Endodermal cell (in vitro differentiated cells): ENCODE measurements at places on chromosomes 2 and 18. TPM values are rescaled to one million over a fixed set of nuclear protein-coding genes. Genes with fewer than 3 reads are reported as not detected.

IL1R2 gene
- total RNA-seq = not detected in 2 replicates

LOXHD1 gene
- 1.1 and 2.1 TPM in 2 replicates for total RNA-seq

UGT1A10 gene
- total RNA-seq = 0.13 TPM in 1 of 2 replicates, not detected in the other

LONRF2 gene
- 0.23 to 0.84 TPM (median 0.71 TPM) in 3 replicates for total RNA-seq

PRKAG3 gene
- total RNA-seq = not detected in 3 replicates

CCDC68 gene
- total RNA-seq = 0.33 to 1.5 TPM (median 0.80 TPM) in 3 replicates

KIAA2012 gene
- total RNA-seq = 0.19 to 0.72 TPM (median 0.62 TPM) in 3 replicates

SP3 gene
- 79.7 and 83.7 TPM in 2 replicates for total RNA-seq

TNFRSF11A gene
- 10.0 and 13.7 TPM in 2 replicates for total RNA-seq

DNA sequence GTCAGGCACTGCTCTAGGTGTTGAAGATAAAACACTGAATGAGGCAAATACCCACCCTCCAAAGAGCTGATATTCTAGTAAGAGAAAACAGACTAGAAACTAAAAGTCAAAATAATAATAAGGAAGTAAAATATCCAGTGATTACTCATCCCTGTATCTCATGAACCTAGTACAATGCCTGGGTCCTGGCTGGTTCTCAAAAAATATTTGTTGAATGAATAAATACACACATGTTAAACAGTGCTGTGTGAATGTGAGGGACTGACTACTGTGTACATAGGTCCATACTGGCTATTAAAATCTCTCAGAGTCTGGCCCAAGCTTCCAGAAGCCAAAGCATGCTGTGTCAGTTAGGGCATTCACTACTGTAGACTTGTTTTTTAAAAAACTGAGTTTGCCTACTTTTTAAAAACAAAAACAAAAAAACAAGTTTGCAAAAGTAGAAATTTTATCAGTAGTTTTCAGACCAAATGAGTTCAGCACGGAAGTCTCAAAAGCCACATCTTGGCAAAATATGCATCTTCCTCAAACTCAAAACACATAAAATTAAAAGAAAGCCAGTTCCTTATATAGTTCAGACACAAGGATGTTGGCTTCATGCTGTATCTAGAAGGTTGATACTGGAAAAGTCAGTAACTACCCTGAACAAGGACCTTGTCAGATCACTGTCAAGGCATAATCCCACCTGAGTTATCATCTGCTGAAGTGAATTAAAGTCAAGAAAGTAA, 136.2 kb downstream of the THADA start:
- peaks cover 4% of the 10 kb centered on the region for H3K4me1 ChIP-seq
- no peaks in the 10 kb centered on the region for H3K27me3 ChIP-seq
- H3K27ac ChIP-seq = no peak overlapping the region
- no peak overlapping the region for H3K4me3 ChIP-seq

DNA sequence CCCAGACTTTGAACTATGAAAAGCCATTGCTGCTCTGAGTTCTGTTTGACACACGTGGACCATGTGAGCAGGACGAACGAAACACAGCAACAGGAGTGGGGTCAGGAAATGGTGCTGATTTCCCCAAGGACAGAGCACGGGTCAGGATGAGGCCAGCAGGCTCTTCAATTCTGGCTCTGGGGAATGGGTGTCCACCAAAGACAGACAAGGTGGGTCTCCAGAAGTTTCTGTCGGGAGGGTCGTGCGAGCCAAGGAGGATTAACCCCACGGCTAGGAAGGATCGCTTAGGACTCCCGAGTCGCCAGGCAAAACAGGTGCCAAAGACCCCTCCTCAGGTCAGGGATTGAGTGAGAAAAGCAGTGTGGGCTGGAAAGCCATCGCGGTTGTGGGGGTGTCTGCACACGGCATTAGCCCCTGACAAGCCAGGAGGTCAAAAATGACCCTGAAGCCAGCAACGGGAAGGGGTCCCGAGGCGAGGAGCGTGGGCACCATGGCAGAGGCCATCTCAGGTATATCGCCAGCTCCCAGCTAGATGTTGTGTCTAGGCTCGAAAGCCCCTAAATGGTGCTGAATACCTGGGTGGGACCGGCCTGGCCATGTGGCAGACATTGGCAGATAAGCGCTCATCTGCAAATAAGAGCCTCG, 213.9 kb upstream of the SALL3 start:
- no peak overlapping the region for H3K4me3 ChIP-seq
- H3K27me3 ChIP-seq = no peaks in the 10 kb centered on the region
- no peak for DNase-seq
- H3K27ac ChIP-seq = no peak overlapping the region
- H3K4me1 ChIP-seq = no peaks in the 10 kb centered on the region

GRCh38 chr2:71460595-71461303, 7.4 kb downstream of the DYSF start:
- no peak overlapping the region for H3K27ac ChIP-seq
- H3K4me3 ChIP-seq = no peak overlapping the region
- H3K4me1 ChIP-seq = no peaks in the 10 kb centered on the region
- peak; percentile 77 for DNase-seq
- H3K27me3 ChIP-seq = peaks cover 24% of the 10 kb centered on the region

DNA sequence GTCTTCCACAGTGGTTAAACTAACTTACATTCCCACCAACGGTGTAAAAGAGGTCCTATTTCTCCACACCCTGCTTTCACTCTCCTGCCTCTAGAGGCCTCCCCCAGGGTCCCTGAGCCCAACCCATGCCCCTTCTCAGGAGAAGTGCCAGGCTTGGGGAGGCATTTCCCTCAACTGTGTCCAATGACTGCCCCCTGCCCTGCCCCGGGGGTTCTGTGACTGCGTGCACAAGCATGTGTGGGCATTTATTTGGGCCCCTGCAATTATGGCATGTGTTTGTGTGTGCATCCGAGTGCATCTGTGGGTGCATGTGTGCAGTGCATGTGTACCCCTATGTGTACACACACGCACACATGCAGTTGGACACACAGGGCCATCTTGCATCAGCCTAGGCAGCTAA, 57.3 kb downstream of the INHBB start:
- no peaks in the 10 kb centered on the region for H3K4me1 ChIP-seq
- no peak for DNase-seq
- H3K36me3 ChIP-seq = no peaks in the 10 kb centered on the region
- no peak overlapping the region for H3K4me3 ChIP-seq
- H3K27me3 ChIP-seq = peaks cover 9% of the 10 kb centered on the region

GRCh38 chr2:24080701-24081100, 3.9 kb downstream of the TP53I3 start:
- no peaks in the 10 kb centered on the region for H3K4me1 ChIP-seq
- no peaks in the 10 kb centered on the region for H3K27me3 ChIP-seq
- H3K36me3 ChIP-seq = peaks cover 19% of the 10 kb centered on the region
- H3K27ac ChIP-seq = no peak overlapping the region
- no peak overlapping the region for H3K4me3 ChIP-seq

GRCh38 chr2:46852598-46852997, 63.0 kb downstream of the MCFD2 start:
- H3K4me3 ChIP-seq = no peak overlapping the region
- no peaks in the 10 kb centered on the region for H3K36me3 ChIP-seq
- DNase-seq = no peak
- no peaks in the 10 kb centered on the region for H3K27me3 ChIP-seq

- H3K4me3 ChIP-seq = no peak overlapping the region
- DNase-seq = no peak
- no peaks in the 10 kb centered on the region for H3K36me3 ChIP-seq
- H3K4me1 ChIP-seq = no peaks in the 10 kb centered on the region
- H3K27me3 ChIP-seq = no peaks in the 10 kb centered on the region
- H3K27ac ChIP-seq = no peak overlapping the region
Measured at GRCh38 chr18:51988277-51988676, 351.7 kb upstream of the DCC start.

- DNase-seq = no peak
- no peaks in the 10 kb centered on the region for H3K27me3 ChIP-seq
- no peaks in the 10 kb centered on the region for H3K4me1 ChIP-seq
Measured at GRCh38 chr2:231270221-231271114, 72.0 kb downstream of the ARMC9 start.

DNA sequence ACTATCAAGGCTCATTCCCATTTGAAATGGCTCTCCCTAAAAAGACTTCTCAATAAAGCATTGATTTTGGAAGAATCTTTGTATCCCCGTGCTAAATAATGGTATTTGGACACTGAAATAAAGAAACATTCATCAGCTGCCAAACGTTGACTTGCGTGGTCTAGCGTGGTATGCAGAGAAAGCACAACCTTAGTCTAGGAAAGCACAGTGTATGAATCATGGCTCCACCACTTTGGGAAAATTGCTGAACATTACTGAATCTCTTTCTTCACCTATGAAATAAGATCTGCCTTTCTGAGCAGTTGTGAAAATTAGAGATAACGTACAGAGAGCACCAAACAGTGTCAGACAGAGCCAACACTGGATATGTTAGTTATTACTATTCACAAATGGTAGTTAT, 353.9 kb downstream of the SS18 start:
- H3K4me1 ChIP-seq = peaks cover 11% of the 10 kb centered on the region
- no peak overlapping the region for H3K27ac ChIP-seq
- H3K4me3 ChIP-seq = no peak overlapping the region
- H3K36me3 ChIP-seq = no peaks in the 10 kb centered on the region

GRCh38 chr2:233989221-233989858, 61.2 kb upstream of the SPP2 start:
- no peaks in the 10 kb centered on the region for H3K36me3 ChIP-seq
- no peak overlapping the region for H3K4me3 ChIP-seq
- H3K4me1 ChIP-seq = no peaks in the 10 kb centered on the region
- DNase-seq = no peak
- H3K27me3 ChIP-seq = no peaks in the 10 kb centered on the region
- no peak overlapping the region for H3K27ac ChIP-seq

- DNase-seq = no peak
- H3K4me3 ChIP-seq = no peak overlapping the region
- H3K4me1 ChIP-seq = peaks cover 14% of the 10 kb centered on the region
Measured at GRCh38 chr2:201852878-201853415, 46.6 kb downstream of the CDK15 start.

DNA sequence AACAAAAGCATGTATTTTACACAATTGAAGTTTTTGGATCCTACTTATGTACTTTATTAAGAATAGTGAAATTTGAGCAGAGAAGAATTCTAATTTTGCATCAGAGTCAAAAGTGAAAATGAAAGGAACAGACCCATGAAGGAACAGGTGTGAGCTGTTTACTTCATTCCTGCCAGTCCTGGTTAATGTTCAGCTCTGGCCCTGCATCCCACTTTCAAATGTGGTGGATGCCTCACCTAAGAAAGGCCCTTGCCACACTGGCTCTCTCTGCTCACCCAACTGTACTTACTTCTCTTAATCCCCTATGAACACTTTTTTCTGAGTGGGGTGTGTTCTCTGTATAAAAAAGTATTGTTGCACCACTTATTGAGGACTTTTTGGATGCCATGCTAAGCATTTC, 22.2 kb downstream of the FAM110C start:
- no peaks in the 10 kb centered on the region for H3K36me3 ChIP-seq
- peaks cover 16% of the 10 kb centered on the region for H3K27me3 ChIP-seq
- no peak overlapping the region for H3K27ac ChIP-seq
- no peaks in the 10 kb centered on the region for H3K4me1 ChIP-seq

DNA sequence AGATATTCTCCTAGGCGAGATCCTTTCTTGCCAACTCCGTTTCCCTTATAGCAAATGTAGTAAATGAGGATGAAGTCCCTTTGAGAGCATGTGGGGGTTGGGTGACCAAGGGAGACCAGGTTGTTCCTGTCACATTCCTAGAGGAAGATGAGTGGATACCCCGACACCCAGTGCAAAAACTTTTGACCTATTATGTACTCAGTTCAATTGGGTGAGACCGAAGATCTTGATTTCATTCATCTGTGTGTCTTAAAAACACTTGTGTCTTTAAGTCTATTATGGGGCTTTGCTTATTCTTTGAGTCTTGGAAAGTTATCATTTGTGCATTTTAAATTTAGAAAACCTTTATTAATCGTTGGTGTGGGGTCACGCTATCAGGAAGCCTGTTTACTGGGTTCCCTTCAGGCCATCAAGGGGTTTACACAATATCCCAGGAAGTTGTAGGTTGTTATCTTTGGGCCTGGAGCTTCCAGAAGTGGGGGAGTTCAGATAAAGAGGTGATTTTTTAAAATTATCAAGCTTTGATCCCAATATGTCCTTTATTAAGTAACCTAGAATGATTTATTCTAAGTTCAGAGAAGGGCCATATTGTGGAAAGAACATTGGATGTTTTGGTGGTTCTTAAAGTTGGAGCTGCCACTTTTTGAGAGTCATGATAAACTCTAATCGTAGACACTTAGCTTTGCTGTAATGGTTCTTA, 2.8 kb downstream of the RHOB start:
- H3K27me3 ChIP-seq = no peaks in the 10 kb centered on the region
- peak overlapping the region; percentile 90 for H3K4me3 ChIP-seq
- H3K4me1 ChIP-seq = peaks cover 18% of the 10 kb centered on the region
- DNase-seq = no peak
- peak overlapping the region; percentile 78 for H3K27ac ChIP-seq
- no peaks in the 10 kb centered on the region for H3K36me3 ChIP-seq

DNA sequence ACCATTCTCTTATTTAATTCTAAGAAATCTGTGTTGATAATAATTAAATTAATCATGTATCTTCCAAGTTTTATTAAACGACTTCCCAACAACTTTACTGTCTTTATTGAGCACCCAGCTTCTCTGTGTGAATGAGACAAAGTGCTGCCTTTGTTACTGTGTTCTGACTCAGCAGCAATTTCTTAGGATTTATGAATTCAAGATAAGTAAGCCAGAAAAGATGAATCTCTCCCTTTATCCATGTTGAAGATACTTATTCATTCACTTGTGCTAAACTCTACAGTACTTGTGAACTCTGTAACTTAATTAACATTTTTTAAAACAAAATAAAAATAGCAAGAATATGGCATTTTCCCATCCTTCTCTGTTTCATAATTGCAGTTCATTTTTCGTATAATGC, 1403.3 kb upstream of the DDX18 start:
- DNase-seq = no peak
- H3K4me3 ChIP-seq = no peak overlapping the region
- no peak overlapping the region for H3K27ac ChIP-seq
- H3K27me3 ChIP-seq = no peaks in the 10 kb centered on the region

- DNase-seq = peak; percentile 91
- H3K4me3 ChIP-seq = no peak overlapping the region
- H3K27me3 ChIP-seq = no peaks in the 10 kb centered on the region
- H3K4me1 ChIP-seq = peaks cover 2% of the 10 kb centered on the region
- no peak overlapping the region for H3K27ac ChIP-seq
- peaks cover 18% of the 10 kb centered on the region for H3K36me3 ChIP-seq
Measured at GRCh38 chr2:85243101-85244072, 84.4 kb downstream of the TGOLN2 start.

- H3K36me3 ChIP-seq = peaks cover 60% of the 10 kb centered on the region
- no peaks in the 10 kb centered on the region for H3K4me1 ChIP-seq
- DNase-seq = no peak
- no peaks in the 10 kb centered on the region for H3K27me3 ChIP-seq
Measured at GRCh38 chr2:42338567-42339190, 22.3 kb downstream of the COX7A2L start.

DNA sequence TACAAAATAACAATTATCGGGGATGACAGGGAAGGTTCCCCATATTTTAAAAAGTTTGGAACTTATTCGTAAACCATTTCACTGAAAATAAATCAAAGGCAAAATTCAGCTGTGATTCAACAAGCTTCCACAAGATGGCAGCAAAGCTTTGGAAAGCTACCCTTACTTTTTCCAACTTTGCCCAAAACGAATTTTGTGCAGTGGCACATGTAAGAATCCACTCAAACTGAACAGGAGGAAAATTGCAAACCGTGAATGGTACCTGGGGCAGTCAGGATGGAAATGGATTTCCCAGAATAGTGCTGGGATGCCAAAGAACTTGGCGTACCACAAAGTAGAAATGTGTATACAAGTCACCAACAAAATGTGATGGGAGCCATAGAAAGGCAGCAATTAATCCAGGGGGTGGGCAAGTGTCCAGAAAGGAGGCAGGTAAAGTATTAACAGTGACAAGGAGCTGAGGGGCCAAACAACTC, 10.7 kb downstream of the RPL31 start:
- H3K27ac ChIP-seq = no peak overlapping the region
- no peaks in the 10 kb centered on the region for H3K4me1 ChIP-seq
- peaks cover 44% of the 10 kb centered on the region for H3K36me3 ChIP-seq
- no peak overlapping the region for H3K4me3 ChIP-seq
